ENCODE measurements at places on chromosomes 11 and 22.

- DNase-seq: peak; percentile 2
Measured at GRCh38 chr11:116215471-116216113, 557.2 kb downstream of the BUD13 start.

DNA sequence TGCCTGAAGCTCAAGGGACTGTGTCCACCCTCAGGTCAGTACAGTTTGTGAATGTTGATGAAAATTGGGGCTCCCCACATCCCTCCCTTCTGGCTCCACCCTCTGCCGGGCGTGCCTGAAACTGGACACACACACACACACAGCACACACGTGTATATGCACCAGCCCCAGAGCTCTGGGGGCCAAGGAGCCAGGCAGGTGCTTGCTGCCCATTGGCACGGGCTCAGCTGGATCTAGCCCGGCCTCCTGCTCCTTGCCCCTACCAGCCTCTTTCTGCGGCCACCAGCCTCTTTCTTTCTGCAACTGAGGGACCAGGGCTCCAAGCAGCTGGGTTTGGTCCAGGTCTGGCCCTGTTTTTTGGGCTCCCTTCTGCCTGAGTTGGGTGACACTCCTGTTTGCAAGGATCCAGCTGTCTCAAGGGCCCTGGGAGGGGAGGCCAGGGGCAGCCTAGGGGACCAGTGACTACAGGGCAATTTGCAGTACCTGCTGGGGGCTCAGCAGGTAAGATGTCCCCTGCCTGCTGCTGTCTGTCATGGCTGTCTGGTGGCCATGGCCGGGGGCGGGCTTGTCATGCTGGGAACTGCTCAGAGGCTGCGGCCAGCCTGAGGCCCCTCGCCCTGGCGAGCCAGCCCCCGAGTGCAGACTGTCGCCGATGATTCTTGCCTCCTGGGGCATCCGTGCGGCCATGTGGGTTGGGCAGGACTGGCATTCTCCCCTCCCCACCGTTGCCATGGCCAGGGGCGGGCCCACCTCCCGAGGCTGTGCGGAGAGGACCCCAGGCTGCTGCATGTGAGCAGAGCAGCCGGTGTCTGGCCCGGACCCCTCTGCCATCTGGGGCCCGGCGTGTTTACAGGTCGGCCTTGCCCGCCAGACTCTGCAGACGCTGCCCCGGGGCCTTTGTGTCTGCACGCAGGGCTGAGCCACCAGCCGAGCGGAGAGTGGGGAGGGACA lies 51.5 kb upstream of the PPARA start:
- no peak for DNase-seq

DNA sequence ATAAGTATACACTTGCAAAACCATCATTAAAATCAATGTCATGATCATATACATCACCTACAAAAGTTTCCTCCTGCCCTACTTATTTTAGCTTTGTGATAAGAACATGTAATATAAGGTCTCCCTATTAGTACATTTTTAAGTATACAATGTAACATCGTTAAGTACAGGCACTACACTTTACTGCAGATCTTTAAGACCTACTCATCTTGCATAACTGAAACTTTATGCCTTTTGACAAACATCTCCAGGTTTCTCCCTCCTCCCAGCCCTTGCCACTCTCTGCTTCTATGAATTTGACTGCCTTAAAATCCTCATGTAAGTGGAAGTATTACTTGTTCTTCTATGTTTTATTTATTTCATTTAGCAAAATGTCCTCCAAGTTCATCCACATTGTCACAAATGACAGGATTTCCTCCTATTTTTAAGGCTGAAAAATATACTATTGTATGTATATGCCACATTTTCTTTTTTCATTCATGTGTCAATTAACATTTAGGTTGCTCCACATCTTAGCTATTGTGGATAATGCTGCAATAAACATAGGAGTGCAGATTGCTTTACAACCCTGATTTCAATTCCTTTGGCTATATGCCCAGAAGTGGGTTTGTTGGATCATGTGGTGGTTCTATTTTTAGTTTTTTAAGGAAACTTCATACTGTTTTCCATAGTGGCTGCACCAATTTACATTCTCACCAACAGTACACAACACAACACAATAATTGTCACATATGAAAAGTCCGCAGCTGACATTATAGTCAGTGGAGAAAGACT lies 471.1 kb upstream of the ANO3 start:
- DNase-seq: no peak

DNA sequence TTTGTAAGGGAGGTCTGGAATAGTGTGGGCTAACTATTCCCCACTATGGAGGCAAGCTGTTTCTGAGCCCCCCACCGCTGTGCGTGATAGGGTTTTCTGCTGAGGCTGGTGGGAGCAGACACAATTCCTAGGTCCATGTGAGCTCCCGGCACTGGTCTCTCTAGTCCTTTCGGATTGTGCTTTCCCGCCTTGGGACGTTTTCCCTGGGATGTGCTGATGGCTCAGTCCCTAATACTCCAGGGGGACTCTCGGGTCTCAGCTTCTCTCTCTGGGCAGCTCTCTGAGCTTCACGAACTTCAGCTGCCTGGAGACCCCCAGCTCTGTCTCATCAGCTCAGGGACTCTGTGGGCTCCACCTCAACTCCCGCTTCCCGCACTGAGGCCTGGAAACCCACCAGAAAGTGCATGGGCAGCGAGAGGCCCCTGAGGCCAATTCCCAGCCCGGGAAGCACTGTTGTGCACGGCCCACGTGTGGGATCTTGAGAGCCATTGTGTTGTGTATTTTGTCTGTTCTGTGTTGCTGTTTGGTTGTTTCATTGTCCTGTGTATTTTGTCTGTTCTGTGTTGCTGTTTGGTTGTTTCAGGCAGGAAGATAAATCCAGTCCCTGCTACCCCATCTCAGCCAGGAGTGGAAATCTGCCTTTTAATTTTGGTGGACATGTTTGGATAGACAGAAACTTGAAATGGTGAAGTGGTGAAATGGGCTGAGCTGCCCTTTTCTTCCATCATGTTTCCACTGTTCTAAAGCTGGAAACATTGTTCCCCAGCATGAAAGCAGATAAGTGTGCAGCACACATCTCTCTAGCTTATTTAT lies 12.7 kb upstream of the TNNT3 start:
- DNase-seq: no peak

DNA sequence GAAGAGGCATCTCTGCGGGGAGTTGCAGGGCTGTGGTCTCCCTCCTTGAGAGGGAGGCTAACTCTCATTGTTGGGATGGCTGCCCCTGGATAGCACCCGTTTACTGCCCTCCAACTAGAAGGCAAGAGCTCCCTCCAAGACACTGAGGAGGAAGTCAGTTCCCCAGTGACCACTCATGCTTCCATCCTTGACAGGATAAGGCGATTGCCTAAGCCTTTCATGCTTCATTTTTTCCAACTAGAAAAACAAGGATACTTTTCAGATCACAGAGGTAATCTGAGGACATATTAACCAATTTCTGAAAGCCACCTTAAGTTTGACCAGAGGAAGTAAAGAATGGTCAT lies 186.6 kb downstream of the MAML2 start:
- no peak for DNase-seq
